Chondrocyte (in vitro differentiated cells): ENCODE measurements at places on chromosomes 4 and X. TPM values are rescaled to one million over a fixed set of nuclear protein-coding genes. Genes with fewer than 3 reads are reported as not detected.

The P2RY10 gene
- total RNA-seq: not detected in 3 replicates

The MMAA gene
- 8.3 to 12.9 TPM (median 9.1 TPM) in 3 replicates for total RNA-seq

The CSAG1 gene
- total RNA-seq: not detected in 3 replicates

The AMBN gene
- total RNA-seq: not detected in 3 replicates

The GLOD5 gene
- not detected in 3 replicates for total RNA-seq

The DMRTC1 gene
- total RNA-seq: not detected in 3 replicates

The TMPRSS11F gene
- total RNA-seq: not detected in 3 replicates

The LGI2 gene
- 0.30 to 0.85 TPM (median 0.36 TPM) in 3 replicates for total RNA-seq

The MAGEC2 gene
- not detected in 3 replicates for total RNA-seq

The PLAC1 gene
- not detected in 3 replicates for total RNA-seq

The EGF gene
- total RNA-seq: 0.87 to 1.4 TPM (median 1.3 TPM) in 3 replicates

The PSMD10 gene
- 60.5 to 84.8 TPM (median 66.1 TPM) in 3 replicates for total RNA-seq

The CSN3 gene
- not detected in 3 replicates for total RNA-seq

The PNMA5 gene
- total RNA-seq: not detected in 3 replicates

The STOX2 gene
- 1.6 to 1.9 TPM (median 1.6 TPM) in 3 replicates for total RNA-seq

The TIMM17B gene
- total RNA-seq: 37.7 to 41.6 TPM (median 38.0 TPM) in 3 replicates

The ELF2 gene
- total RNA-seq: 30.2 to 34.2 TPM (median 32.3 TPM) in 3 replicates

The ASB12 gene
- 0.27 to 0.44 TPM in 2 of 3 replicates, not detected in the other for total RNA-seq

The MSANTD1 gene
- total RNA-seq: 0.55 to 1.7 TPM (median 0.64 TPM) in 3 replicates

The AMELX gene
- total RNA-seq: not detected in 3 replicates

The CYLC1 gene
- total RNA-seq: not detected in 3 replicates

The RPGR gene
- 2.9 to 3.3 TPM (median 3.1 TPM) in 3 replicates for total RNA-seq

The SMIM10L2A gene
- total RNA-seq: 0.27 to 0.62 TPM (median 0.40 TPM) in 3 replicates

The MAGED1 gene
- 470 to 669 TPM (median 477 TPM) in 3 replicates for total RNA-seq

The GAGE13 gene
- total RNA-seq: not detected in 3 replicates

The MMRN1 gene
- total RNA-seq: not detected in 3 replicates

The CSAG3 gene
- total RNA-seq: not detected in 3 replicates

The SRPK3 gene
- 0.18 to 0.50 TPM in 2 of 3 replicates, not detected in the other for total RNA-seq

The DCAF12L1 gene
- not detected in 3 replicates for total RNA-seq

The MAGEB10 gene
- not detected in 3 replicates for total RNA-seq

The SHROOM4 gene
- 5.5 to 7.5 TPM (median 6.4 TPM) in 3 replicates for total RNA-seq

The ODAPH gene
- total RNA-seq: not detected in 3 replicates

The REELD1 gene
- not detected in 3 replicates for total RNA-seq

The GIMD1 gene
- not detected in 3 replicates for total RNA-seq

The NSD2 gene
- 46.9 to 56.5 TPM (median 53.5 TPM) in 3 replicates for total RNA-seq

The RASGEF1B gene
- total RNA-seq: 2.3 to 5.6 TPM (median 2.5 TPM) in 3 replicates

The PRICKLE3 gene
- 7.2 to 8.2 TPM (median 7.5 TPM) in 3 replicates for total RNA-seq

The MAP3K15 gene
- total RNA-seq: 0.18 to 0.22 TPM in 2 of 3 replicates, not detected in the other

The IQCM gene
- total RNA-seq: not detected in 3 replicates
